ENCODE measurements at places on chromosomes 4 and X.

GRCh38 chr4:111204797-111205196 is 581.9 kb upstream of the PITX2 start:
- DNase-seq, result no peak

GRCh38 chr4:168139336-168139735 is 47.0 kb downstream of the ANXA10 start:
- no peak for DNase-seq

DNA sequence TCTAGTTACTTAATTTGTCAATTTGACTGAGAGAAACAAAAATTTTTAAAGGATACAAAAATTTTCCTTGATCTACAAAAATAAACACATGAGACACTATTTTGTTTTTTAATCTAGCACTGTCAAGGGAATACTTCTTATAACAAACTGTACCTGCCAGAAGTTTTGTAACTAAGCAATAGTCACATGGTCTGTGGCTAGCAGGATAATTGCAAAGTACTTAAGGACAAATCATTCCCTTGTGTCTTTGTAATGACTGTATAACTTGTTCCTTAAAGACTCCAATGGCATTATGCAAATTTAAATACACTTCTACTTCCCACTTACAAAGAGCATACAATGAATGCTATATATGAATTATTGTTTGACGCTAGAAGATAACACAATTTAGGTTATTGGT is 25.1 kb upstream of the ANK2 start:
- no peak for DNase-seq

- DNase-seq, result no peak
Observed at GRCh38 chr4:162349395-162349794, 185.6 kb upstream of the FSTL5 start.

- no peak for DNase-seq
Observed at GRCh38 chrX:111869639-111870034, 6.3 kb upstream of the TRPC5OS start.

DNA sequence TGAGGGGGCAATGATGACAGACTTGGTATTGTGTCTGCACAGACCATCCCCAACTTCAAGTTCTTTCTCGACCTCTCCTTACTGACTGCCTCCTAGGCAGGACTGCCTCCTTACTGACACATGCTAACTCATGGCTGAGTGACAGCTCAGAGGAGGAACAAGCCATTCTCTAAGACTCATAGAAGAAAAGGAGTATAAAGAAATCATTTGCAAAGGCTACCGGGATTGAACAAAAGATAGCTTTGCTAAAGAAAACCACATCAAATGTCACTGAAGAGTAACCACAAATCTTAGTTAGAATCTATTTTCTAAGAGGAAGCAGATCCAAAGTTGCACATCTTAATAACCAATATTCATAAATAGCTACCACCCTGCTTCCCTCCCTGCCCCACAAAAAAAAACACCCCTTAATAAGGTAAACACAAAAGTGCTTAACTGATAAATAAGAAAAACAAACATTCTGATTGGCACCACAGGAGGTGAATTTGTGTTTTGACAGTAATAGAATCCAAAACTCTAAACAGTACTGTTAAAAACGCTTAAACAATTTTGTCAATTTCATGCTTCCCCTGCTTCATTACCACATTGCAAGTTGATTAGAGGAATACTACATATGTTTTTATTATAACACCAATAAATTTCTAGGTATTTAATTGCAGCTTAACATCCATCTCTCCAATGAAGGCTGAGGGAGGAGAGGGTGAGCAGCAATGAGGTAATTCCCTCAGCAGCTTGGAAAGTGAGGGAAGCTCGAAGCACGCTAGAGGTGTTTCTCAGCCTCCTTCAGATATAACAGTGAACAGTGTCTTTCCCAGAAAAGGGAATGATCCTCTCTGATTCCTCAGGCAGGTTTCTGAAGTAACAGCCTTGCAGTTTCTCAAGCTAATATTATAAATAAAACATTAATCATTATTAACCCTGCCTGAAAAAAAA is 160.0 kb downstream of the HNRNPD start:
- no peak for DNase-seq

DNA sequence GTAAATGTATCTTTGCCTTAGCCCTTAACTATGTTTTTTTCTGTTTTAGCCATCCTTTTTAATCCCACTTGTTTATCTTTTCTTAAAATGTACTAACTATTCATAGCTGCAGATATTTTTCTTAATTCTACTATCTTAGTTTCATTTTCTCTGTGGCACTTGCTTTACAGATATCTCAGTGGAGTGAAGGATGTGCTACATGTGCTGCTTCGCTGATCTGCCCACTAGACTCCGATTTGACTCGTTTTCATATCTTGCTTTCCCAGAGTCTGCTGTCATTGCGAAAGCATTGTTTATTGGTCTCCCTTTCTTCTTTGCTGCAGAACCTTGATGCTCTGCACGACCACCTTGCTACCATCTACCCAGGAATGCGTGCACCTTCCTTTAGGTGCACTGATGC is 30.6 kb downstream of the GUCY1B1 start:
- DNase-seq, result no peak

GRCh38 chr4:169061386-169061785 is 51.3 kb upstream of the CBR4 start:
- no peak for DNase-seq

DNA sequence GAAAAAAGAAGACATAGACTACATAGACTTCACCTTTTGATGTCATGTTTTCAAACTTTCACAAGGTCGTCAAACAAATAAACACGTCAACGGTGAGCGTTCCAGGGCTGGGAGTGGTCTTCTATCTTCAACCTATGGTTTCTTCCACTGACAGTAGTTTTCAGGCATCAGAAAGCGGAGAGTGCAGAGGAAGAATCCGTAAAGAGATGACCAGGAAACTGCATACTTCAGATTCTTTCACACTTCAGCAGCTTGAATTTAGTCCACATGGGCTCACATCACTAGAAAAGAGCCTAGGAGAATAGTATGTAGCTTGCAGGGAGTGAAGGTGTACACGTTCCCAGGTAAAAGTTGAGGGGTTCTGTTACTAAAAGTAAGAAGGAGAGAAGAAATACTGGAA is 58.5 kb downstream of the NPY1R start:
- DNase-seq, result no peak

DNA sequence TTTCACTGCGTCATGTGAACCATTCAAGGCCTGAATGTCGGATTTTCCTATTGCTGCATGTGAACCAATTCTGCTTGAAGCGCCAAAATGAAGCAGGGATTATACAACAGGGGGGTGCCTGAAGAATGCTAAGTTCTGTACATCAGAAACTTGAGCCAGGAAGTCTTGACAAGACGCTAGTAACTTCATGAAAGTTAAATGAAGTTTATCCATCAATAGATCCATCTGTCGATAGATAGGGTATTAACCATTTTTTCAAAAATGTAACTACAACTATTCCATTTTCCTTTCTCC is 590 bp upstream of the NAF1 start:
- DNase-seq, result no peak

DNA sequence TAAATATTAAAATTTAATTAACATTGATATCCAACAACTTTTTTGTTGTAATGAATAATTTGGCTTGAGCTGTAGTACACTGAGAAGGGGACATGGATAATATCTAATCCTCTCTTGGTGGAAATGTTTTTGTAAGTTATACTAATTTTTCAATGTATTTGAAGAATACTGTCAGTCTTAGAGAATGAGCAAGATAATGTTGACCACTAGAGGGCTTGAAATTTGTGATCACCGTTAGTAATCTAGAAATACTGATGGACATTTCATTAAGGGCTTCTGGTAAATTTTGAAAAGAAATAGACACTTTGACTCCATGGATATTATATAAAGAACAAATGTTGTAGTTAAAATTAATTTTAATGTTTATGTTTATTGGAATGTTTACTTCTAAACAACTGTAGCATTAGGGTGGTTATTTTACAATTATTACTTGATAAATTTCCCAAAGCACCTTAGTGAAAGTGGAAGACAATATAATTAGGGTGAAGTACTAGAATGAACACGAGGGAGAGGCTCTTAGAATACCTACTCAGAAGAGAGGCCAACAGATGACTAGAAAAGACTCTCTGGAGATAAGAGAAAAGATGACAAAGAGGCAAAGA is 20.0 kb upstream of the CAMK2D start:
- no peak for DNase-seq

DNA sequence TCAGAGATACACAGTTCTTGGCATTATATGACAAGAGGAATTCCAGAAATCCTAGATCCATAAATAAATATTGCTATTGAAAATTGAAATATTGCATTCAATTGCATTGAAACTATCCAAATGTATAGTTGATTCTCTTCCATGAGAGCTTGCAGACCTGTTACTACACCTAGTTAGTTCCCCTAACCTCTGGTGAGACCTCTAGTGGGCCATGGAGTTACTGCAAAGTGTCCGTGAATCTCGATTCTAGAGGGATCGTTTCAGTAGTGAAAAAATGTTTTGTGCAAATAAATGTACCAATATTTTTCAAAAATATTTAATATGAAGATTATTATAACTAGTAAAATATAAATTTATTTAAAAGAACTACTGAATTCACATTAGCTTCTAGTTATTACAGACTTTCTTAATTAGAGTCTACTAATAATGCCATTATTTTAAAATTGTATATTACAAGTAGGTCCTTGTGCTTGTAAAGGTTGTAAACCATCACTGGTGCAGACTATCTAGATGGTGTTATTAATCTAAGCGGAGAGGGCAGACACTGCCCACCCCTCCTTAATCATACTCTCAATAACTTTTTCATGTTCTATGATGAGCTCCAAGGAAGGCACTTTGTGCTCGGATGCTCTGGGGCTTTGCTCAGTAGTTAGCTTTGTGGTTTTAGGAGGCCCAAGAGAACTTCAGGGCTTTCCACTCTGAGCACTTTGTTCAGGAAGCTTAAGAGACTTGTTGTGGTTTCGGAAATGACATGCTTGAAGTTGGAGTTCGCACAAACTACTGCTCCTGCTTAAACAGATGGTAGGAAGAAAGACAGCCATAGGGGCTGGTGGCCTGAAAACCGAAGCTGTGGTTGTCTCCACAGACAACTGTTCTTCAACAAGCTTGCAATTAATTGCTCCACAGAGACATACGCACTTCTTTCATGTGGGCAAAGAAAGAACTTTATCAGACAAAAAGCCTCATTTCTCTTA is 42.8 kb downstream of the IL21 start:
- no peak for DNase-seq

DNA sequence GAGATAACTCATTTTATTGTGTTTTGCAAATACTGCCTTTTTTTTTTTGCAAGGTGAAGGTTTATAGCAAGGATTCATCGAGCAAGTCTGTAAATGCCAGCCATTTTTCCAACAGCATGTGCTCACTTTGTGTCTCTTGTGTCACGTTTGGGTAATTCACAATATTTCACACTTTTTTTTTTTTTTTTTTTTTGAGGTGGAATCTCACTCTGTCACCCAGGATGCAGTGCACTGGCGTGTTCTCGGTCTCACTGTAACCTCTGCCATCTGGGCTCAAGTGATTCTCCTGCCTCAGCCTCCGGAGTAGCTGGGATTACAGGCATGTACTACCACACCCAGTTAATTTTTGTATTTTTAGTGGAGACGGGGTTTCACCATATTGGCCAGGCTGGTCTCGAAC is 1.9 kb downstream of the RNF4 start:
- DNase-seq, result no peak

DNA sequence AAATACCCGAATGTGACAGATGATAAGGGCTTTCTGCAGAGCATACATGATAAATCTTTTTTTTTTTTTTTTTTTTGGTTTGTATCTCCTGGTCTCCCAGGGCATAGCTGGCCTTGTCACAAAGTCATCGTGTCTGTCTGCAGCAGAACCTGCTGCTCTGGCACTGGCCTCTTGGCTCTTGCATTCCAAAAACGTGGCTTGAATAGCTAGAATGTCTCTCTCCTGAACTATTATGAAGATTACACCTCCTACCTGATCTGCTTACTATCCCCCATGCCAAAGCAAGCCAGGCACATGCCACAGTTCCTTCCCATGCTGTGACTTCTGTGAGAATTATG is 50.4 kb upstream of the SCRG1 start:
- DNase-seq, result peak; percentile 53

DNA sequence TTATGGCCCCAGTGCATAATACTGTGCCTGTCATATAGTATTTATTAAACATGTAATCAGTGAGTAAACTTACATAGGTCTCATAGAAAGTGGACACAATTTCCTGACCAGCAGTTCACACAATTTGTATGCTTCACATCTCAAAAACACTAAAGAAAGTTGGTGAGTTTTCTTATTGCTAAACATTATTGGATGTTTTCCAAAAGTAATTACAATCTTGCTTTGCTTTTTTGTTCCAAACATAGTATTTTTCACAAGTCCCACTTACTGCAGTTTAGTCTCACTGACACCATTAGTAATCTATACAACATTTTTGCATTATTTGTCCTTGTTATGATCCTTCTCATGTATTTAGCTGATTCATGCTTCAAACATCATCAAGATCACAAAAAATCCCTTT is 132.5 kb downstream of the TBCK start:
- DNase-seq, result no peak

DNA sequence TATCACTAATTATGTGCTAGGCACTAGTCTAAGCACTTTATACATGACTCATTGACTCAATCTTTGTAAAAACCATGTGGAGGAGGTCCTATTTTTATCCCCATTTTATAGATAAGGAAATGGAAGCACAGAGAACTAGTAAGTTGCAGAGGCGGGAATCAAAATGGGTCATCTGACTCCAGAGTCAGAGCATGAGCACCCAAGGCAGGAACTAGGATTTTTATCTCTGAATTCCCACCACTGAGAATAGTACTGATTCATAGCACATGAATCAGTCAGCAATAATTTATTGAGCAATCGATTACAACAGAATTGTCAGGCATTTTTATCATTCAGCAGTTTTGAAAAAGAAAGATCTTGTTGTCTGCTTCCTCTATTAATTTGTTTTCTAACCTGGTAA is 19.3 kb downstream of the SCARB2 start:
- no peak for DNase-seq

GRCh38 chrX:135327299-135327698 is 18.0 kb downstream of the ETDC start:
- no peak for DNase-seq

GRCh38 chrX:68922013-68922412 is 93.2 kb downstream of the EFNB1 start:
- DNase-seq, result no peak

DNA sequence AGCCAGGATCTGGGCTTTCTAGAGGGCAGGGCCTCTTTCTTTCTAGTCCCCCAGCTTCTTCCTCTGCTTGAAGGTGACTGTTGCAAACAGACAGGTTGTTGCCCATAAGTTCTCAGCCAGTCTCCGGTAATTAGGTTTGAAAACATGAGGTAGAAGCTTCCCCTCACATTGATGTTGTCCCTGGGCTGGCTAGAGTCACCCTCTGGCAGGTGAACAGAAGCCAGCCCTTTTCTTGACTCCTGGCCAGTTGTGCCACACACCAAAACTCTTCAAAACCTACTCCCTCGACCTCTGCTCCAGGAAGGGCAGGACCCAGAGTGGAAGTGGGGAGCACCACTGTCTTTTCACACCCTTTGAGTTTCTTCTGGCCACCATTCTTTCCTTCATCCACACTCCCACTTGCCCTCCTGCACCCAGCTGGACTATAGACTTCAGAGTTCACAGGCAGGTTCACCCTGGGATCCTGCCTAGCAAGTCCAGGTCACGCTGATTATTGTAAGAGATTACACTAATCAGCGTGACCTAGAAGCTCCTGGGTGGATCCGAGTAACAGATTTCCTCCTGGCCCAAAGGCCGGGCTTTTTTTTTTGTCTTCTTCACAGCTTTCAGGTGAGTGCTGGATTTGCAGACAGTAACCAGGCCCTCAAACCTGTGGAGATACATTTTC is 37.4 kb upstream of the ARHGAP6 start:
- no peak for DNase-seq

All from Right ventricle myocardium superior (tissue), 1 donor.